ENCODE measurements at places on chromosomes 1 and 21. TPM values are rescaled to one million over a fixed set of nuclear protein-coding genes. Genes with fewer than 3 reads are reported as not detected.
A peak's percentile ranks its signal among the peaks of the same experiment; 100 is the strongest.

GRCh38 chr1:166902279-166902678 is 26.2 kb upstream of the TADA1 start:
- no peak overlapping the region for H3K27ac ChIP-seq
- peaks cover 3% of the 10 kb centered on the region for H3K36me3 ChIP-seq
- DNase-seq, result no peak
- H3K27me3 ChIP-seq, result no peaks in the 10 kb centered on the region
- H3K4me1 ChIP-seq, result peaks cover 4% of the 10 kb centered on the region

Gene OLIG2
- total RNA-seq, result not detected

- no peak overlapping the region for H3K27ac ChIP-seq
- H3K36me3 ChIP-seq, result peaks cover 2% of the 10 kb centered on the region
- no peak overlapping the region for H3K4me3 ChIP-seq
- DNase-seq, result no peak
These were observed 17.1 kb downstream of the PLCH2 start for GRCh38 chr1:2493218-2493617.

GRCh38 chr1:246724731-246725095 is 504 bp downstream of the SCCPDH start:
- H3K4me1 ChIP-seq, result peaks cover 18% of the 10 kb centered on the region
- H3K4me3 ChIP-seq, result peak overlapping the region; percentile 97
- H3K27ac ChIP-seq, result peak overlapping the region; percentile 89

GRCh38 chr1:93007941-93008577 is 46.8 kb upstream of the DIPK1A start:
- H3K27me3 ChIP-seq, result peaks cover 8% of the 10 kb centered on the region
- H3K4me1 ChIP-seq, result peaks cover 6% of the 10 kb centered on the region
- no peak for DNase-seq
- H3K36me3 ChIP-seq, result no peaks in the 10 kb centered on the region

- H3K4me3 ChIP-seq, result peak overlapping the region; percentile 11
- H3K36me3 ChIP-seq, result peaks cover 35% of the 10 kb centered on the region
- no peaks in the 10 kb centered on the region for H3K4me1 ChIP-seq
- H3K27me3 ChIP-seq, result peaks cover 4% of the 10 kb centered on the region
- H3K27ac ChIP-seq, result peak overlapping the region; percentile 70
These were observed 39.9 kb upstream of the RIPK4 start for GRCh38 chr21:41806773-41807172.

GRCh38 chr1:145708063-145708462 is 895 bp upstream of the PDZK1 start:
- no peak for DNase-seq
- H3K27me3 ChIP-seq, result no peaks in the 10 kb centered on the region
- H3K36me3 ChIP-seq, result no peaks in the 10 kb centered on the region
- no peaks in the 10 kb centered on the region for H3K4me1 ChIP-seq

DNA sequence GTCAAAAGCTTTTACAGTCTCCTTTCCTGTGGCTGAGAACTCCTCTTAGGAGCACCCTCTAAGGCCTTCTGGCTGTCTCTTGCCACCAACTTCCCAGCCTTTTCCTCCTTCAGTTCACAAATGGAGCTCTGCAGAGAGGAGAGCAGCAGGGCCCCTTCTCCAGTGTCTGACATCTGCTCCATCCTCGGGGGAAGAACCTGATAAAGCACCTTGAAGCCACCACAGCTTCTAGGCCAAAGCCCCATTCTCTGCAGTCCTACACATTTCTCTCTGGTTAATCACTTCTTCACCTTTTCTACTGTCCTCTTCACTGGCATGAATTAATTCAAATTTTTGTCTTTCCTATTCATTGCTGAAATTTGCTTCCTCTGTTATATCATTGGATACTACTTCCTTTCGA is 378.1 kb upstream of the POU3F1 start:
- no peak overlapping the region for H3K4me3 ChIP-seq
- DNase-seq, result no peak
- no peaks in the 10 kb centered on the region for H3K4me1 ChIP-seq
- H3K27ac ChIP-seq, result no peak overlapping the region

Gene KCNA3
- total RNA-seq, result 17.5 TPM

GRCh38 chr1:57799490-57800115 is 375.7 kb upstream of the DAB1 start:
- H3K27me3 ChIP-seq, result peaks cover 3% of the 10 kb centered on the region
- no peak for DNase-seq

DNA sequence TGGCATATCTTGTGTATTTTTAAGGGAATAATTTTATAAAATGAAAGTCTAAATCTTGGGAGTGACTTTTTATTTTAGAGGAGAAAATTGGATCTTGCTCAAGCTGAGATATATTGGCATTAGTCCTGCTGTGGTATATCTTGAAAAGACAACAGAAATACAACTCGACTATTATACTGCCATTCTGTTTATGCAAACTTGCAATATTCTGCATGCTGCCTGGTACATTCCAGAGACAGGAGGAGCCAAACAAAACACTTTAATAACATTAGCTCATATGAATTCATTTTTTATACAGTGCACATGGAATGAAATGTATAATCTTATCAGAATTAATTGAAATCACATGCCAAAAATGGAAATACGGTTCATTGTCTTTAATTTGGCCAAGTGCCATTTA is 176.0 kb upstream of the NRIP1 start:
- no peak overlapping the region for H3K27ac ChIP-seq
- H3K36me3 ChIP-seq, result no peaks in the 10 kb centered on the region
- H3K4me1 ChIP-seq, result no peaks in the 10 kb centered on the region
- no peaks in the 10 kb centered on the region for H3K27me3 ChIP-seq
- no peak overlapping the region for H3K4me3 ChIP-seq
- no peak for DNase-seq

DNA sequence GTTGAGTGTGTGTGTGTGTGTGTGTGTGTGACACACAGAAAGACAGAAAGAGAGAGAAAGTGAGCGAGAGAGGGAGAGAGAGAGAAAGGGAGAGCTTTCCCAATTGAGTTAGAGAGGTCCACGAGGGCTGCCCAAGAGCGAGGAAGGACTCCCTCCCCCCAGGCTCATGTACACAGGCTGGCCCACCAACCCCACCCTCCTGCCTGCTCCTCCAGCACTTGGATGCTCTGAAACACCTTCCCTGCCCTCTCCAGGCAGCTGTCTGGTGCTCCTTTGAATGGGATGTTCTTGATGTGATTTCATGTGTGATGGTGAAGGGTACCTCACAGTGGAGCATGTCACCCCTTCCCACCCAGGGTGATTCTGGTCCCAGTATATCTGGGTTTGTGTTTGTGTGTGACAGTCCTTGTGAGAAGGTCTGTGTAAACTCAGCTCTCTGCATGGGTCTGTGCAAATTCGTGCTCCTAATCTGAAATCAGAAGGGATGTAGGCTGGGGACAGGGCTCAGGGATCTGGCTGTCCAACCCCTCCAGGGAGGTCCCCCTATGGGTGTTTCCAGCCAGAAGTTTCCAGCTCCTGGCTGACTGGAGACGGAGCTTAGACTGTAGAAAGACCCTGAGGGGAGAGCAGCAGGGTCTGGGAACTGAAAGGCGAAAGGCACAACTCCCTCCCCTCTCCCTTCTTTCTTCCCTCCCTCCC is 6.8 kb upstream of the PEAR1 start:
- peaks cover 4% of the 10 kb centered on the region for H3K4me1 ChIP-seq
- no peak overlapping the region for H3K27ac ChIP-seq
- peaks cover 47% of the 10 kb centered on the region for H3K27me3 ChIP-seq
- DNase-seq, result no peak
- H3K36me3 ChIP-seq, result no peaks in the 10 kb centered on the region
- no peak overlapping the region for H3K4me3 ChIP-seq

DNA sequence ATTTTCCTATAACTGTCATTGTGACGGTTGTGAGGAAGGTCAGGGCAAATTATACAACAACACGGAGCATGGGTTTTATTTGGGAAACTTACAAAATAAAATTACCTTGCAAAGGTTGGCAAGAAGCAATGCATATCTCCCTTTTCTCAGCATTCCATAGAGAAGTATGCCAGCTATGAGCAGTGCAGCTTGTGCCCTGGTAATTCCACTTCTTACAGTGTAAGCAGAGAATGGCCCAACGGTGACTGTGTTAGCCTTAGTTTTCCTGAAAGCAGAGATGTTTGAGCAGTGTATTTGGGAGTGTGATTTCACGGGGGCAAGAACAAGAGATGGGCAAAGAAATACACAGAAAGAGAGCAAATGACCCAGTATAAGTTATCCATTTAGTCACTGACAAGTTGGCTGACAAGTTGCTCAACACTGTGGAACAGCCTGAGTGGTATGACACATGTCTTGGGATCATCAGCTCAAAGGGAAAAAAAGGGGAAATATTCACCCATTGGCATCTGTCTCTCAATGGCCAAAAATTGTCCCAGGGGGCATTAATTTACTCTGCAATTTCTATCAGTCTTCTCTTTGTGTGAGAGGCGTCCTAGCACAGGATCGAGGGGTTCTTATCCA is 210.9 kb upstream of the NRIP1 start:
- no peaks in the 10 kb centered on the region for H3K36me3 ChIP-seq
- H3K27ac ChIP-seq, result no peak overlapping the region
- no peaks in the 10 kb centered on the region for H3K4me1 ChIP-seq
- no peak overlapping the region for H3K4me3 ChIP-seq
- peaks cover 3% of the 10 kb centered on the region for H3K27me3 ChIP-seq
- no peak for DNase-seq

GRCh38 chr1:229913489-229913888 is 153.5 kb upstream of the GALNT2 start:
- no peak for DNase-seq
- no peak overlapping the region for H3K4me3 ChIP-seq
- no peaks in the 10 kb centered on the region for H3K36me3 ChIP-seq
- no peak overlapping the region for H3K27ac ChIP-seq
- peaks cover 6% of the 10 kb centered on the region for H3K27me3 ChIP-seq

GRCh38 chr21:15138490-15138889 is 73.7 kb upstream of the NRIP1 start:
- H3K27ac ChIP-seq, result no peak overlapping the region
- no peak overlapping the region for H3K4me3 ChIP-seq
- no peak for DNase-seq

Gene ACOT11
- 1.3 TPM for total RNA-seq

- H3K4me3 ChIP-seq, result peak overlapping the region; percentile 77
- H3K27ac ChIP-seq, result no peak overlapping the region
- peak; percentile 81 for DNase-seq
- H3K36me3 ChIP-seq, result no peaks in the 10 kb centered on the region
- H3K27me3 ChIP-seq, result no peaks in the 10 kb centered on the region
These were observed 32.0 kb upstream of the TENT5B start for GRCh38 chr1:27044613-27045151.

- no peak overlapping the region for H3K4me3 ChIP-seq
- peaks cover 43% of the 10 kb centered on the region for H3K36me3 ChIP-seq
These were observed 51.9 kb downstream of the DHX9 start for GRCh38 chr1:182890927-182891610.

- no peaks in the 10 kb centered on the region for H3K27me3 ChIP-seq
- DNase-seq, result no peak
- no peak overlapping the region for H3K4me3 ChIP-seq
- H3K4me1 ChIP-seq, result no peaks in the 10 kb centered on the region
These were observed 143.2 kb downstream of the CLEC20A start for GRCh38 chr1:178353524-178353923.

DNA sequence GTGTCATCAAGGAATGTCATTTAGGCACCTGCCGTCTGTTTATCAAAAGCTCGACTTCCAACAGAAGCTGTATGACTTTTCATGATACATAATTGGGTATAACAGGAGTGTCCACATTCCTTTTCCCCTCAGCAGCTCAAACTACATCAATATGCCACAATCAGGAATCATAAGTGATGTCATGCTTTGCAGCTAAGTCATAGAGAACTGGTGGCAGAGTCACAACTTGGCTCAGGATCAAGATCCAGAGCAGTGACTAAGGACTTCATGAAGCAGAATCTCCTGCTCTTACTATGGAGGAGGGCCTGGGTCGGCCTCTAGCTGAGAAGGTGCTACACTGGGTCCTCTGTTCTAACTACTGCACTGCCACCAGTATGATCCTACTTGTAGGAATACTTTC is 36.5 kb upstream of the AGBL4 start:
- no peak for DNase-seq
- no peak overlapping the region for H3K4me3 ChIP-seq
- H3K4me1 ChIP-seq, result no peaks in the 10 kb centered on the region
- H3K36me3 ChIP-seq, result no peaks in the 10 kb centered on the region

DNA sequence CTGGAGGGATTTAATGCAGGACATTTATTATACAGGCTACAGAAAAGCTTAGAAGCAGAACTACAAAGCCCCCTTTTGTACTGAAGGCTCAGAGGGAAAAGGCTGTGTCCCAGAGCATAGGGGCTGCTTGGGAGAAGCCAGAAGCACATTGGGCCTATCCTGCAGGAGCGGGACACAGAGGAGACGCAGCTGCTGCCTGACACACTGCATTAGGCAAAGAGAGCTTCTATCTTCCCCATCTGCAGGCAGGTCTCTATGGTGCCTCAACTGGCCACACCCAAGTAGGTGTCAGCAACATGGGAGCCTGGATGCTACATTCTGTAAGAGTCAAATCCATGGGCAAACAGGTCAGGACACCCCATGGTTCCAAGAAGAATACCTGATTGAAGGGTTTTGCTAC is 595.9 kb downstream of the AJAP1 start:
- H3K27ac ChIP-seq, result no peak overlapping the region
- H3K27me3 ChIP-seq, result peaks cover 4% of the 10 kb centered on the region

DNA sequence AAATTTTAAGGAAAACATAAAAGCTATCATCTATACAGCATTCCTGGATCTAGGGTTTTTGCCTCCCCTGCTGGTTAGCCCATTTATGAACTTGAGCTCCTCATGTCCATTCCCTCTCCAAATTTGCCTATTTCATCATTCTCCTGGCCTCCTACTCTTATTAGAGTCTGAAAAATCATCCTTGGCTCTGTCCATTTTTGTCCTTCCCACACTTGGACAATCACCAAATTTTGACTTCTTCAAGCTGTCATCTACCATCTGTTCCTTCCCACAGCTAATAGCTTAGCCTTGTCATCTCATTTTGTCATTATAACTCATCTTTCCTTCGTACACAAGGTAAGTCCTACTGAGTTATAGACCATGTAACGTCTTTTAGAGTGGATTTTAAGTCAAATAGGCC is 2.2 kb upstream of the HENMT1 start:
- H3K27me3 ChIP-seq, result no peaks in the 10 kb centered on the region
- H3K4me1 ChIP-seq, result peaks cover 32% of the 10 kb centered on the region
- H3K36me3 ChIP-seq, result peaks cover 12% of the 10 kb centered on the region
- H3K4me3 ChIP-seq, result no peak overlapping the region
- H3K27ac ChIP-seq, result peak overlapping the region; percentile 97

All from activated naive CD8-positive, alpha-beta T cell treated with anti-CD3 and anti-CD28 coated beads for 36 hours (primary cell).